PC-9 (cell line): ENCODE measurements at places on chromosomes 1 and 21. TPM values are rescaled to one million over a fixed set of nuclear protein-coding genes. Genes with fewer than 3 reads are reported as not detected.

GRCh38 chr1:162370721-162371120 lies 5.9 kb downstream of the SPATA46 start:
- DNase-seq = no peak
- H3K36me3 ChIP-seq = peaks cover 2% of the 10 kb centered on the region; the same call in 1 of the 2 replicates
- H3K4me3 ChIP-seq = no peak overlapping the region
- H3K27me3 ChIP-seq = no peaks in the 10 kb centered on the region
- H3K4me1 ChIP-seq = peaks cover 28% of the 10 kb centered on the region

- no peaks in the 10 kb centered on the region for H3K4me1 ChIP-seq
- H3K27ac ChIP-seq = no peak overlapping the region
- DNase-seq = no peak
- no peak overlapping the region for H3K4me3 ChIP-seq
- peaks cover 32% of the 10 kb centered on the region for H3K27me3 ChIP-seq
Observed at GRCh38 chr1:18319099-18319498, 161.6 kb upstream of the KLHDC7A start.

- H3K27me3 ChIP-seq = no peaks in the 10 kb centered on the region
- H3K27ac ChIP-seq = no peak overlapping the region
- peaks cover 10% of the 10 kb centered on the region for H3K4me1 ChIP-seq
- DNase-seq = no peak
Observed at GRCh38 chr1:175209493-175209921, 16.9 kb upstream of the KIAA0040 start.

The HSD11B1 gene
- total RNA-seq = not detected in 2 replicates

- no peak overlapping the region for H3K4me3 ChIP-seq
- no peaks in the 10 kb centered on the region for H3K4me1 ChIP-seq
- H3K36me3 ChIP-seq = no peaks in the 10 kb centered on the region
- no peak for DNase-seq
- H3K27ac ChIP-seq = no peak overlapping the region
Observed at GRCh38 chr1:76079475-76080227, 5.1 kb downstream of the ST6GALNAC3 start.

DNA sequence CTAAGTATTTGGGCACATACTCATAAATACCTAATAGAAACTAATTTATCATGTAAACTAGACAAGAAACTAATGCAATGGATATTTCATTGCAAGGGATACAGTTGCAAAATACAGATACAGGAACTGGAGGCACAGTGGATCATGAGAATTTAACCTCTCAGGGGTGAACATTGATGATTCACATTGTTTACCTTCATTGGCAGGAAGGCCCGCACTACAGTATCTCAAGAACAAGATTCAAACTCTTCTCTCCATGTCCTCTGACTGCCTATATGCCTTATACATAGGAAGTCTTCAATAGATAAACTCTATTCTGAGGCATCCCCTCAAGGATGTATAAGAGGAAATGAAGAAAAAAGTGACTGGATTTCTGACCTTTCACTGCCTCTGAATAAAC lies 18.4 kb upstream of the PTBP2 start:
- no peak for DNase-seq
- no peaks in the 10 kb centered on the region for H3K4me1 ChIP-seq
- no peak overlapping the region for H3K4me3 ChIP-seq
- no peak overlapping the region for H3K27ac ChIP-seq

The NCAM2 gene
- not detected in 2 replicates for total RNA-seq

DNA sequence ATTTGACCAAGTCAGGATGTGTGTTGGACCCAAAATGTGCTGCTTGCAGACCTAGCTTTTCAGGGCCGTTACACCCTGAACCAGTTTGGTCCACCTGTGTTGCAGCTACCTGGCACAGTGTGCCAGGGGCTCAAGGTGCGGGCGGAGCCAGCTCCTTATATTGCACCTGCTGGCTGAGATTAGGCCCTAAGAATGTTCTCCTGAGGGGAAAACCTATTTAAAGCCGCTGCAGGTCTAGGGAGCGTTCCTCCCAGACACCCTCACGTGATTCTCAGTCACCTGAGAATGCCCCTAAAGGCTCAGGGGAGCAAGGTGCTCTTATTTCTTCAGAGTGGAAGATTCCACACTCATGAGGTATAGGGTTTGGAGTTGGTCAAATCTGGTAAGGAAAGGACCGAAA lies 12.0 kb downstream of the GSTM3 start:
- no peak overlapping the region for H3K27ac ChIP-seq
- no peak overlapping the region for H3K4me3 ChIP-seq
- H3K27me3 ChIP-seq = no peaks in the 10 kb centered on the region

DNA sequence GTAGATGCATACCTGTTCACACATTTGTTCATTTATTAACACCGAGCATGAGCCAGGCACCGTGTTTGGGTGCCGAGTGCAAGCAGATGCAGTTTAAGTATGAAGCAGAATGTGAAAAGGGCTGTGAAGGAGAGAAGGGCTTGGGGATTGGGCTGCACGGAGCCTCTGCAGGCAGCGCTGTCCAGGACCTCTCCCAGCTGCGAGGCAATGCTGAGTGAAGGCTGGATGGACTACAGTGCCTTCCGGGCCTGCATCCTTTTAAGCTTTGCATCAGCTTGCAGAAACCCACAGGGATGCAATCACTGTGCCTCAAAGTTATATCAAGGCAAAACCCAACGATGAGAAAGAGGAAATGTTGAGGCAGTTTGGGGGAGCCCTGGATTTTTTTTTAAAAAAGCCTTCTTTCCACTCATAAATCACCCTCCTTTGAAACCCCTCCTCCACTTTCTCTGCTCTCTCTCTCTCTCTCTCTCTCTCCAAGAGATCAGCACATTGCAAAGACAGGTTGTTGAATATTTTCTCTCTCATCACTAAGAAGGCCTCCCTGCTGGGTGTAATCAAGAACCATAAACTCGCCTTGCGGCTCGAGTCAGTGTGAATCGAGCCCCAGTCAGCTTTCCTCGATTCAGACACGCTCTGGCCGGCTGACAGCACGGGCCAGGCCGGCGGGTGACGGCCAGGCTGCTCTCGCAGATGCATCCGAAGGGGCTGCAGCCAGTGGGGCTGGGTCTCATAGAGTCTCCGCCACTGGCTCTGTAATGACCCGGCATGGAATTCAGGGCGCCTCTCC lies 89.2 kb upstream of the POU3F1 start:
- H3K27ac ChIP-seq = no peak overlapping the region
- H3K27me3 ChIP-seq = no peaks in the 10 kb centered on the region
- no peak overlapping the region for H3K4me3 ChIP-seq
- no peak for DNase-seq
- H3K36me3 ChIP-seq = no peaks in the 10 kb centered on the region

- H3K36me3 ChIP-seq = no peaks in the 10 kb centered on the region
- no peak overlapping the region for H3K27ac ChIP-seq
- no peaks in the 10 kb centered on the region for H3K27me3 ChIP-seq
Observed at GRCh38 chr1:231500666-231501065, 27.8 kb upstream of the TSNAX start.

GRCh38 chr1:17632541-17633184 lies 93.2 kb downstream of the ARHGEF10L start:
- no peaks in the 10 kb centered on the region for H3K36me3 ChIP-seq
- no peaks in the 10 kb centered on the region for H3K27me3 ChIP-seq
- H3K27ac ChIP-seq = no peak overlapping the region
- peak; percentile 59 for DNase-seq

DNA sequence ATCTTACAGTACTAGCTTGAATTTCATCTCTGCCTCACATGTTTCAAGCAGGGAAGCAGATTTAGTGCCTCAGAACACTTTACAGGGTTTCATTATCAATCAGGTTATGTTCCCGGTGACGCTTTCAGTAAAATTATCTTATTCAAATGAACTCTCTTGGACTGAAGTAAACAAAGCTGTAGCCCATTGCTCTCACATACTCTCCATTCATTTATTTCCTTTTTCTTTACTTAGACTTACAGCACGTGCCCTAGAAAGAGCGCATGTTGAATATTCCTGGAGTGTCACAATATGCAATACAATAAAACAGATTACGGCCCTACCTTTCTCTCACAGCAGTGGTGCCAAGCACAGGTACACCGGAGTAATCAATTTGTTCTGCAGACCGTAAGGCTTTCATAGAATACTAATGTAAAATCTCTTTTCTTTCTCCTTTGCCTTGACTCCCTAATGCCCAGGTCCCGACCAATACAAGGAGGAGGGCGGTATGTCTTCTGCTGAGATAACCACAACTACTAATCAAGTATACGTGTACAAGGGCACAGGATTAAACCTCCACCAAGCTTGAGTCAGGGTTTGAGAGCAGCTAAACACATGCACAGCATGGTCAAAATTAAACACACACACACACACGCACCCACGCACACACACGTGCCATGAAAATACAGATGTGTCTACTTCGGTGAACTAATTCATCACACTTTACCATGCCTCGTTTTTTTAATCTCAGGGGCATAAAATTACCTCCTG lies 62.8 kb downstream of the NRIP1 start:
- H3K36me3 ChIP-seq = peaks cover 16% of the 10 kb centered on the region
- H3K4me3 ChIP-seq = no peak overlapping the region
- DNase-seq = no peak
- H3K27me3 ChIP-seq = no peaks in the 10 kb centered on the region

- no peaks in the 10 kb centered on the region for H3K4me1 ChIP-seq
- no peak overlapping the region for H3K4me3 ChIP-seq
- no peaks in the 10 kb centered on the region for H3K36me3 ChIP-seq
Observed at GRCh38 chr1:9260059-9260766, 25.6 kb downstream of the H6PD start.

GRCh38 chr1:229570305-229570704 lies 11.8 kb upstream of the ABCB10 start:
- no peak for DNase-seq
- no peaks in the 10 kb centered on the region for H3K36me3 ChIP-seq
- no peaks in the 10 kb centered on the region for H3K27me3 ChIP-seq
- H3K4me1 ChIP-seq = no peaks in the 10 kb centered on the region; the same call in 1 of the 2 replicates

DNA sequence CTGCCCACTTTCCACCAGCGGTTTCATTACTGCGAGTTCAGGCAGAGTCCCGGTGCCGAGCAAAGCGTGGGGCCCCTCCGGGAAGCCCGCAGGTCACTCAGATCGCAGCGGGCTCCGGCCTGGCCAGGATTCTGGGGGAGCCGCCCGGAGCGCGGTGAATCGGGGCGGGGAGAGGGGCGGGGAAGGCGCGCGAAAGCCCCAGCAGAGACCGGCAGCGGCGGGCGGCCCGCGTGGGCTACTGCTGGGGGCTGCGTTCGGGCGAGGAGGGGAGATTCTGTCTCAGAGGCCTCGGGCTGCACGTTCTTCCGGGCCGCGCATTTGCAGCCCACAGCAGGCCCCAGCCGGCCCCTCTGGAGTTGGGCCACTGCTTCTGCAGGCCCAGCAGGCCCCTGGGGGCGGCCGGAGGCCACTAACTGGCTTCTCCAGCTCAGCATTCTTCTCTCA lies 64.7 kb downstream of the SCCPDH start:
- DNase-seq = no peak
- no peak overlapping the region for H3K27ac ChIP-seq

DNA sequence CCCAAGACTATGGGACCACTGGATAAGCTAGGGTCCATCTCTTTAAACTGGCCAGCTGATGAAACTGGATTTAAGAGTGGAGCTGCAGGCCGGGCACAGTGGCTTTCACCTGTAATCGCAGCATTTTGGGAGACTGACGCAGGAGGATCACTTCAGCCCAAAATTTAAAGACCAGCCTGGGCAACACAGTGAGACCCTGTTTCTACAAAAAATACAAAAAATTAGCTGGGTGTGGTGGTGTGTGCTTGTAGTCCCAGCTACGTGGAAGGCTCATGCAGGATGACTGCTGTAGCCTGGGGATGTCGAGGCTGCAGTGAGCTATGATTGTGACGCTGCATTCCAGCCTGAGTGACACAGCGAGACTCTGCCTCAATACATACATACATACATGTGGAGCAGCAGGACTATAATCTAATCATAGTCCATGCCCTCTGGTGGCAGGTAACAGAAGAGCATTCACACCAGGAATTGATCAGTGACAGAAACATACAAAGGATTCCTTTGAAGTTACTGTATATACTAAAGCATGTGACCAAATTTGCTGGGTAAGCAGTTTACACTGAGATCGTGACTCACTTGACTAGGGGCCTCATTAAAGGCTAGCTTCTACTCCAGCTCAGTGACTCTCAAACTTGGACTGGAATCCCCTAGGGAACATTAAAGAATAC lies 101.5 kb upstream of the SLFNL1 start:
- no peaks in the 10 kb centered on the region for H3K27me3 ChIP-seq
- no peak overlapping the region for H3K27ac ChIP-seq
- H3K4me3 ChIP-seq = no peak overlapping the region

The TNNI3K gene
- 1.4 TPM in 1 of 2 replicates, not detected in the other for total RNA-seq

The PRR9 gene
- total RNA-seq = not detected in 2 replicates

The ETNK2 gene
- total RNA-seq = 16.3 and 18.3 TPM in 2 replicates

GRCh38 chr1:18480315-18481189 lies at the start of gene KLHDC7A:
Gene KLHDC7A (plus strand): TSS chr1:18480930. CDS start chr1:18480982, 52 bp downstream.
- peak within 1 kb of the TSS; percentile 67 for H3K27ac ChIP-seq
- peak within 1 kb of the TSS; percentile 26; the same call in 1 of the 2 replicates for H3K4me3 ChIP-seq
- H3K27me3 ChIP-seq = no peaks in the 10 kb centered on the region
- H3K36me3 ChIP-seq = no peaks in the 10 kb centered on the region
- H3K4me1 ChIP-seq = peaks cover 27% of the 10 kb centered on the region

- no peaks in the 10 kb centered on the region for H3K36me3 ChIP-seq
- no peak overlapping the region for H3K4me3 ChIP-seq
- H3K4me1 ChIP-seq = no peaks in the 10 kb centered on the region
Observed at GRCh38 chr1:226453015-226453704, 45.3 kb upstream of the PARP1 start.

- peak overlapping the region; percentile 19; the same call in 1 of the 2 replicates for H3K4me3 ChIP-seq
- H3K27ac ChIP-seq = no peak overlapping the region
- no peaks in the 10 kb centered on the region for H3K27me3 ChIP-seq
- no peak for DNase-seq
Observed at GRCh38 chr1:40042341-40042740, 1.8 kb downstream of the CAP1 start.

The HPCAL4 gene
- total RNA-seq = 0.07 TPM in 1 of 2 replicates, not detected in the other

DNA sequence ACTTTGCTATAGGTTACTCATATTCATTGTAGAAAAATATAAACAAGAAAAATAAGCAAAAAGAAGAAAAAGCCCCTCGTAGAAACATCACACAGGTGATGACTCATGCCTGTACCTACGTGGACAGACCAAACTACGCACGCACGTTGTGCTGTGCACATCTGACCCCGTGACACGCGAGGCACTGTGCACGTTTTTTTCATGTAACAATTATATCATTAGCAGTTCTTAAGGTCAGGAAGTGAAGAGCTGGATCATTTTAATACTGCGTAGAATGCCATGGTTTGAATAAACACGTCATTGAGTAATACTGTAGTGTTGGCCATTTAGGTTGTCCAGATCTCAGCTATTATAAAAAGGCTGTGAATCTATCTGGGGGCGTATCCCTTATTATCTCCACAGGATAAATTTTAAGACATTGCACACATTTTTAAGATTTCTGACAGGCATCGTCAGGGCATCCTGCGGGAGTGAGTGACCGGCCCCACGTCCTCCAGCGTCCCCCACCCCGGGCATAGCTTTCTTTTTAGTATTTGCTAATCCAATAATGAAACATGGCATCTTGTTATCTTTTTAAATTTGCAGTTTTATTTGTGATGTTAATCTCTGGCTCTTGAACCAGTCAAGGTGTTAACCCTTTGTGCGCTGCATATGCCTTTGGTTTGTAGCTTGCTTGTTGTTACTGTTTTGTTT lies 23.4 kb upstream of the ADARB1 start:
- DNase-seq = no peak
- H3K27ac ChIP-seq = no peak overlapping the region
- H3K27me3 ChIP-seq = peaks cover 20% of the 10 kb centered on the region
- H3K36me3 ChIP-seq = no peaks in the 10 kb centered on the region
- no peak overlapping the region for H3K4me3 ChIP-seq
- no peaks in the 10 kb centered on the region for H3K4me1 ChIP-seq
